ENCODE measurements at places on chromosomes 5 and 9.

DNA sequence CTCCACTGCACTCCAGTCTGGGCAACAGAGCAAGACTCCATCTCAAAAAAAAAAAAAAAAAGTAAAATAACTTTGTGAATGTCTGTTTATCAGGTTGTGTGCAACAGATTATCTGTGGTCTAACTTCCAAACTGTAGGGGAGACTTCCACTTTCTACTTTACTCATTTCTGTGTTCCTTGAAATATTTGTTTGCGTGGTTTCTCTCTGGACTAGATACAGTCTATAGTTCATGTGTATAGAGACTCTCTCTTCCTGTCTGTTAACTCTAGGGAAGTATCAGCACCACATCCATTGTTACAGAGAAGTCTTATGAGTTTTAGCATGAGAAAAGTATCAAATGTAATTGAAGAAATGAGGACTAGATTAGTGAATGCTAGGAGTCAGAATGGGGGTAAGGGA, 168.3 kb downstream of the LPAR1 start:
- no peak for DNase-seq

- DNase-seq = peak; percentile 58
These were observed at the start of gene SLCO4C1 for GRCh38 chr5:102296178-102296817. SLCO4C1 (minus strand) TSS chr5:102296284; CDS start chr5:102296262, 22 bp downstream.

DNA sequence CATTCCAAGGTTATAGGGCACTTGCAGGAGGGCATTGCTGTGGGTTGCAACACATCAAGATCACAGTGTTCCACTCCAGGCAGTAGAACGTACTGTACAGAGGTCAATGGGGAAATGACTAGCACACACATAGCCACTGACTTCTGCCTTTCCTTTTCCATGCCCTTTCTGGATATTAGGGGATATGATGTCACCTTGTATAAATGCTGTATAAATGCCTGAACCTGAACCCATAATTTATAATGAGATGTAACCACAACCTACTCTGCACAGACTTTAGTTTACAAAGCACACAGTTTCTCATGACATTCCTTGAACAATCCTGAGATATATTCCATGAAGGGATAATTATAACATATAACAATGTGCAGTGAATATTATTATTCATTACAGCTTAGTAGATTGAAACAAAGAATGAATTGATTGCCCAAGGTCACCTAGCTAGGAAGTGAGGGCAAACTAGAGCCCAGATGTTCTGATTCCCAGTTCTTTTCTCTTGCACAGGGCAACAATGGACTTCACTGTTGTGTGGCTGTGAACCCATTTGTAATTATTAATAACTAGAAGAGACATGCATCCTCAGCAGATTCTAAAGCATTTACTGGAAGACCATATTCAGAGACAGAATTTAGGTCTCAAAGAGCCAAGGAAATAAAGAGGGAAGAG, 5.6 kb upstream of the ABLIM3 start:
- no peak for DNase-seq

GRCh38 chr5:164233791-164234190, 728.4 kb downstream of the MAT2B start:
- no peak for DNase-seq

GRCh38 chr5:125865166-125865815, 557.9 kb upstream of the GRAMD2B start:
- no peak for DNase-seq

- DNase-seq = no peak
These were observed 51.3 kb upstream of the SLC30A5 start for GRCh38 chr5:69042500-69042899.

GRCh38 chr5:5209089-5209488, 69.0 kb downstream of the ADAMTS16 start:
- no peak for DNase-seq

DNA sequence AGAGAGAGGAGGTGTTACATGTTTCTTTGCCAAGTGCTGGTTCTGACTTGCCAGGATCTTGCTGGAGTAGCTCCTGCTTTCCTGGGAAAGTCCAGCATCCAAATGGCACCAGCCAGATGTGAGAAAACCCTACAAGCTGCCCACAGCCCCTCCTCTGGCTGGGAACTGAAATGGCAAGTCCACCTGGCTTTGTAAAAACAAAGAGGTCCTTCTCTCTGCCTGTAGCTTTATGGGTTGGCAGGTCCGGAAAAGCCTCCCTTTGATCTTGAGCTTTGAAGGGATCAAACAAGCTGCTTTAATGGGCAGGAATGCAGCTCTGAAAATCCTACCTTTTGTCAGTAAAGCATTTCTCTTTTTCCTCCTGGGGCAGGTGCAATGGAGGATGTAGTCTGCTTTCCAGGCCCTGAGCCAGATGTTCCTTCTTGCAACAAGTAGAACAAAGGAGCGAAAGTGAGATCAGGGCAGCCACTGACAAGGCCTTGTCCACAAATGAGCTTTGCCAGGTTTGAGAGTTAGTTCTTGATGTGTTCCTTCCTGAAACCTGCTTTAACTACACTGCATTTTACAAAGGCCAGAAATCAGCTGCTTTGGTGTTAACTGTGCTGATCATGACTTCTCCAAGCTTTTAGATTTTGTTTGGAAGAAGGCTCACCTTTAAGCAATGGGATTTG, 456.7 kb downstream of the ZNF608 start:
- no peak for DNase-seq

DNA sequence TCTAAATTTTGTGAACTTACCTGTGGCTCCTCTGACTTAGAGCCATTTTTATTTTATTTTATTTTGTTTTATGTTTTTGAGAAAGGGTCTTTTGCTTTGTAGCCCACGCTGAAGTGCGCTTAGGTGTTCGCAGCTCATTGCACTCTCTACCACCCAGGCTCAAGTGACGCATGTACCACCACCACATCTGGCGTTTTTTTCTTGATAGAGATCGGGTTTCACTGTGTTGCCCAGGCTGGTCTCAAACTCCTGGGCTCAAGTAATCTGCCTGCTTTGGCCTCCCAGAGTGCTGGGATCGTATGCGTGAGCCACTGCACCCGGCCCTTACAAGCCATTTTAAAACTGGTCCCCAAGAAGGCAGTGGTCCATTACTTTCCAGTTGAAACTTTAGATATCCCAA, 18.5 kb downstream of the MATR3 start:
- no peak for DNase-seq

GRCh38 chr9:89425024-89425805, 72.7 kb downstream of the SEMA4D start:
- no peak for DNase-seq

DNA sequence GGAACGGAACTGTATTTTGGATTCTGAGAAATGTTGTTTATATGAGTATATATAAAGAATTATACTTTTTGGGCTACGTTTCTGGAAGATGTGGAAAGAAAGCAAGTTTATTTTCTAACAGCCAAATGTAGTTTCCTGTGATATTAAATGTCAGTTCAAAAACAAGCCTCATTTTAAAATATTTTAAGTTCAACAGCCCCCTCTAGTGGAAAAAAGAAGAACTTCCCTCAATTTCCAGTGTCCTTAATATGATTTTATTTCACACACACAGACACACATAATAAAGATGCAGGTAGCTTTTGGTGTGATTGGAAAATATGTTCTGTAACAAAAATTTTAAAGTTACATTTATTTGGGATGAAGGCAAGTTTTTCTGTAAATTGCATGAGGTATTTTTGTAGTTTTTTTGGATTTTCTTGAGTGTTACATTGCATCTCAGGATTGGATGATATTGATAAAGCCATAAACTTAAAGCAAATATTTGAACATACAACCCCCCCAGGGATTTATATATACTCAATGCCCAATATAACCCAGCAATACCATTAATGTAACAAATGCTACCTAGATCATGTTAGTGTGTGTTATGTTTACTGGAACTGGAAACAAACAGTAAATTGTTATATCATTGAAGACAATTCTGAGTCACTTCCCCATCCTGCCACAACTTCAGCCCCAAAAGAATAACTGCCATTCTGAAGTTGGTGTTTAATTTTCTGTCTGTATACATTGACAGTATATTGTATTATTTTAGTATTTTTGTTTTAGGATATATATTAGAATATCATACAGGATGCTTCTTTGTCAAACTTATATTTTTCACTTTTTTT, 54.0 kb downstream of the CCDC171 start:
- no peak for DNase-seq

DNA sequence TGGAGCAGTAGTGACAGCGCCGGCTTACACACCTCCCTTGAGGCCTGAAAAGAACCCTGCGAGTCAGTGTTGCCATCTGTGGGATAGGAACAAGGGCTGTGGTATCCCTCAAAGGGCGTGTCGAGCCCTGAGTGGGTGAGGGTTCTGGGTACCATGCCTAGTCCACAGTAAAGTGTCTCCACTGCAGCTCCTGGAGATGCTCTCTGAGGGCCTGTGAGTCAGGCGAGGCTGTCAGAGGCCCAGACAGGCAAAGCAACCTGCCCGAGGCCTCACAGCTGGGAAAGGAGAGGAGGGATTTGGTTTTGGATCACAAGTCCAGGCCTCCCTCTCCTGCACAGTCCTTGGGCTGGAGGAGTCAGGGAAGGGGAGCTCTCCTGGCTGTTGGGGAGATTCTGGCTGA, 6.1 kb downstream of the PRRX2 start:
- DNase-seq = no peak

- no peak for DNase-seq
These were observed 118.8 kb downstream of the ELAVL2 start for GRCh38 chr9:23707249-23707648.

GRCh38 chr9:127937388-127938297, at the start of gene DPM2:
DPM2 (minus strand) TSS chr9:127937854; CDS start chr9:127937820, 34 bp downstream.
- no peak for DNase-seq

DNA sequence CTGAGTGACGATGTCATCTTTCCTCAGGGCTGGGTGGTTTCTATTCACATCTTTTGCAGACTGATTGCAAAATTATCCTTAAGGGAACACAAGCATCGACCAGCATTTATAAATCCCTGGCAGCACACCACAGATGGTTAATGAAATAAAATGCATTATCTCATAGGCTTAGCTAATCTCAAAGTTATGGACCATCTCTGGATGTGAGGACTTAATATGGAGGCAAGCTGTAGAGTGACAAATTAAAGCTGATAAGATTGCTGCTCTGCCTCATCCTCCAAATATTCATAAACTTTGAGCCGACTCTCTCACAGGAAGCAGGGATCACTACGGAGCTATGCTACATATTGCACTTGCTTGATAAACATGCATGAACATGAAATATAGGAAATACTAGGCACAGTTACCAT, 663.2 kb upstream of the RGMB start:
- no peak for DNase-seq

DNA sequence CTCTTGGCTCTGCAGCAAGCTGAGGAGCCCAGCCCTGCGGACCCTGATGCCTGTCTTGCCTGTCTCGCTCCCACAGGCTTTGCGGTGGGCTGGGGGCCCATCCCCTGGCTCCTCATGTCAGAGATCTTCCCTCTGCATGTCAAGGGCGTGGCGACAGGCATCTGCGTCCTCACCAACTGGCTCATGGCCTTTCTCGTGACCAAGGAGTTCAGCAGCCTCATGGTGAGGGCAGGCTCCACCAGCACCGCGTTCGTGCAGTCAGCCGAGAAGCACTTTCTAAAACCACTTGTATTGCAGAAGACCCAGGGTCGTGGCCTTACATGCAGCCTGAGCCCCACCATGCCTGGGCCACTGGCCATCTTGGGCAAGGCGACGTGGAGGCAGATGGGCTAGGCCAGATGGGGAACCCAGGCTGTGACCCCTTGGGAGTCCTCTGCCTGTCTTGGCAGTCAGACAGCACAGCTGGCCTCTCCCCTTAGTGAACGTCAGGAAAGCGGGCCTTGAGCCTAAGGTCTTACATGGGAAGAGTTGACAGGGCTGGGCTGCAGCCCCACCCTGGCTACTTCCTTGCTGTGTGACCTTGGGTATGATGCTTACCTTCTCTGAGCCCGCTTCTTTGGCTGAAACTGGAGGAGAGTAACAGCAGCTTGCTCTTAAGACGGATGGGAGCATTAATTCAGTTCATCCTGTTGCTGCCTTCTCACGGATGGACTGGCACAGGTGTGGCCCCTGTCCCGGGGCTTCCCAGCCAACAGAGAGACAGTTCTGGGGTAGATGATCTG, 8.6 kb downstream of the SLC2A8 start:
- no peak for DNase-seq

- no peak for DNase-seq
These were observed at the start of gene PRRC2B for GRCh38 chr9:131393622-131394463. PRRC2B (plus strand) TSS chr9:131394086; CDS start chr9:131430145, 36,059 bp downstream.

- DNase-seq = no peak
These were observed 920 bp downstream of the LPCAT1 start for GRCh38 chr5:1522601-1523479.

- no peak for DNase-seq
These were observed 28.5 kb upstream of the ABO start for GRCh38 chr9:133303266-133304157.

DNA sequence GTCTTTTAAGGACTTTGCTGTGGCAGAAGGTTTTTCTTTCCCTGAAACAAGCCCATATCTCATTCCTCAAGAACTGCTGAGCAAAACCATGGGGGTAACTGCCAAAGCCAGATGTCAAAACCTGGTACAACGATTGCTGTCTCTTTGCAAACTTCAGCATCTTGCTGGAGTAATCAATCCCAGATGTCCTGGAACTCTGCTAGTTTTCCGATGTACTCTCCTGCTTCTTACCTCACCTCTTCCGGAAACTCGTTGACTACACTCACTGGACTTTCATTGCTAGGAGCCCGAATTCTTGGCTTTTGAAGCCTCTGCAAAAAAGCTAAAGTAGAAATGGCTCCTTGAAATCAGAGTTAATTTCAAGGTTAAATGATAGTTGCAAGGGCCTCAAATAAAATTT, 23.3 kb downstream of the RAD1 start:
- DNase-seq = no peak

- DNase-seq = no peak
These were observed 65.3 kb downstream of the SH3RF2 start for GRCh38 chr5:146001544-146002190.

GRCh38 chr9:36129139-36129538, 7.4 kb upstream of the GLIPR2 start:
- DNase-seq = no peak

DNA sequence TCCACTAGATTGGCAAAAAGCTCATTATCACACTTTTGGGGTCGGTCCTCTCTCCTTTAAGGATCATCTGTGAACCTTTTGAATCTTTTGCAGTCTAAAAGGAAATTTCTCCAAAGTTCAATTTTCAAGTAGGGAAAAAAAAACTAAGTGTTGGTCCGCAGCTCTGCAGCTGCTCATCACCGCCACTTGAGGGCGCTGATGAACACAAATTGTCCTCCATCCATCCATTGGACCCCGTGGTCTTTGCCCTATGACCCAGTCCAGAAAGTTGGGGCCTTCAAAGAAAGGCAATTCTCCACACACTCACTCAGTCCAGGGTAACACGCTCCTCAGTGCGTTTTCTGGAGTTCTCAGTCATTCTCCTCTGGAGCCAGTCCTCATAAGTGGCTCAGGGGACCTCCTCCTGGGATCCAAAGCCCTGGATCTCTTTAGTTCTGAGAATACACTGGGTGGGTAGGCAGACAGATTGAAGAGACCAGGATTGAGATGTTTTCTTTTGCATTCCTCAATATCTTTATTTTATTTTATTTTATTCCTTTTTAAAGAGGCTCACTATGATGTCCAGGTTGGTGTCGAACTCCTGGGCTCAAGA, 63.6 kb upstream of the SLC28A3 start:
- DNase-seq = no peak

DNA sequence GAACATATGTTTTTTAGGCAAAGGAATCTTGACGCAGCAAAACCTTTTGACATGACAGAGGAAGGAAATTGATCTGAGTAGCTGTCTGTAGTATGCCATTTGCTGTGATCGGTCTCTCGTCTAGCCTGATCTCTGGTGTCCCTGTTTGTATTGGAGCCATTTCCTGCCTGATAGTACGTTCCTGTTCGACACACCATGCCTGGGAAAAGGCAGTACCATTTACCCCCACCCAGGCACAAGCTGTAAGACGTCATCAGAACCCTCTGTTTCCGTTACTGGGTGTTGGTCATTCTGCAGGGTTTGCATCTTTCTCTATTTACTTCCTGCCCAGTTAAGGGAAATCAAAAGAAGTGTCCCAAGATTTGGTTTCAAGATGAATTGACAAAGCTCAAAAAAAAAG, 129.7 kb downstream of the CEMIP2 start:
- no peak for DNase-seq
